ENCODE measurements at places on chromosomes 11 and 22.

GRCh38 chr11:43626798-43627197 lies 53.7 kb upstream of the HSD17B12 start:
- DNase-seq = no peak

DNA sequence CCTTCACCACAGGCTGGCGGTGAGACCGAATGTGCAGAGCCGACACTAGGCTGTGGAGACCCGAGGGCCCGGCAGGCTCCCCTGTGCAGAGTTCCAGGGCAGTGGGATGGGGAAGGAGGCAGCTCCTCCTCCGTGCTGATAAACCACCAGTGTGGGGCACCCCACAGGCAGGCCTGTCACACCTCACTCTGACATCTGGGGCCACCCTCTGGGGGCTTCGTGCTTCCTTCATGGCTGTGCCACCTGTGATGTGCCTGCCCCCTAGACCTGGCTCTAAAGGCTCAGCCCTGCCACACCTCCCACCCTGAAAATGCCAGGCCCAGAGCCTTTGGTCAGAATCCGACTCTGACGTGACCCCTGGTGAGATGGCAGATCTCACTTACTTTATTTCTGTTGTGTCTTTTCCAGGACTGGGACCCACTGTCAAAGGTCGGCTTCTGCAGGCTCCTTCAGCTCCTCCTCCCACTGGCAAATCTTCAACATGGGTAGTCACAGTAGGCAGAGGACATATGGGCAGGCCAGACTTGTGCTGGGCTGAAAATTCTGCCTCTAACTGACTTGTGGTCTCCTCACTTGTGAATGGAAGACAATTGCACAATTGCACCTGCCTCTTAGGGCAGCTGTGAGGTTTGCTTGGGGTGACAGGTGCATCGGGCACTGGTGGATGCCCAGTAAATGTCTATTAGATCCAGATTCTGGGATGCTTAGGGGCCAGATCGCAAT lies 46.2 kb upstream of the TSKU start:
- DNase-seq = no peak

DNA sequence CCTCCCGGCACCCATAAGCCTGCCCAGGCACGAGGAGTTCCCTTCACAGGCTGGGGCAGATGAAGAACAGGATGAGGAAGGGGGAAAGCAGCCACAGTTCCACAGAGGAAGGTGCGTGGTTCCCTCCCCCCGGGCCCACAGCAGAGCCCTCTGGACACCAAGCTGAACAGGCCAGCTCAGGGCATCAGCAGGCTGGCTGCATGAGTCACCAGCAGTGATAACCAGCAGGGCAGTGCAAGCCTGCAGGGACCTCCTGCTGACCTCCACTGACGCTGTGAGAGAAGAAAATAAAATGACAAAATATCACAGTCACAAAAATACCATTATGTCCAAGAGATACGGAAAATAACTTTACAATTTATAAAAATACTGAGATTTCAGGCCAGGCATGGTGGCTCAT lies 11.5 kb downstream of the RTL6 start:
- no peak for DNase-seq

- DNase-seq = peak; percentile 0
Measured at GRCh38 chr11:104254347-104254746, 90.4 kb upstream of the PDGFD start.

DNA sequence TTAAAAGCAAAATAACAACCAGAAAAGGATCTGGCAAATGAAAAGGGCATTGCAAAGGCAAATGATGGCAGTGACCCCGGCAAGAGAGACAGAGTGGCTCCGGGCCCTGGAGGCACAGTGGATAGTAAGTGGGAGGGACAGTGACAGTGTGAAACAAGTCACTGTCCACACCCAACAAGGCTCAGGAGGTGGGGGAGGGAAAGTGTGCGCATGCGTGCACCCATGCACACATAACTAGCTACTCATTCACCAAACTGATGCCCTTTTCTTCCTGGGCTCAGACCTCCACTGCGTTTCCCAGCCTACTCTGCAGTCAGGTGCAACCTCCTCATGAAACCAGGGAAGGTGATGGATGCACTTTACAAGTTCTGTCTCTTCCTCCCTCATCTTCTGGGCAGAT lies 108.4 kb downstream of the SHANK2 start:
- no peak for DNase-seq

DNA sequence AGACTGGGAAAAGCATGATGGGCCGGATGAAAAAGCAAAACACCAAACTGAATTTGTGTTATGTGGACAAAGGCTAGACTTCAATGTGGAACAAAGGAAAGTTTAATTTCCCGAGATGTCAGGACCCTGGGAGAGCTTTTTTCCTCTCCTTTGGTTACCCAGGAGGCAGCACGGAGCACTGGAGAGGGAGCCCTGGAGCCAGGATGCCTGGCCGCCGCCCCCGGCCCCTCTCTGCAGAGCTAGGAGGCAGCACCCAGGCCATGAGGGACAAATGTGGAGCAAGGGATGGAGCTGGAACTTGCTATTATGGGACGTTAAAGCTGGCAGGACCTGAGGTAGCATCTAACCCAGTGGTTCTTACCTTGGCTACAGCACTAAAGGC lies 108.9 kb downstream of the MORC2 start:
- no peak for DNase-seq

GRCh38 chr11:26062660-26063059 lies 269.3 kb upstream of the ANO3 start:
- DNase-seq = no peak

DNA sequence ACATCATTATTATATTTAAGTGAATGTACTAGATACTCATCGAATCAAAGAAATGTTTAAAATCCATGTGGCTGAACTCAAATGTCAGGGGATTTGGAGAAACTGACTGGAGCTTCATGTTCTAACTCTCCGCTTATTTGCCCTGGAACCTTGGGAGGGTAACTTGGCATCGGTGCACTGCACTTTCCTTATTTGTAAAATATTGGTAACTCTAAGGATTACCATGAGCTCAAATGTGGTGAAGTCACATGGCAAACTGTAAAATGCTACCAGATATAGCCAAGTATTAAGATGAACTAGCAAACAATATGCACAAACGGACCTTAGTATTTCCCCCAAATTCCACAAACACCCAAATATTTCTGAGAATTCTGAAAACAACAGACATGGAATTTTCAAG lies 75.6 kb downstream of the ETS1 start:
- no peak for DNase-seq

GRCh38 chr11:70744396-70745185 lies 346.3 kb downstream of the CTTN start:
- DNase-seq = no peak

DNA sequence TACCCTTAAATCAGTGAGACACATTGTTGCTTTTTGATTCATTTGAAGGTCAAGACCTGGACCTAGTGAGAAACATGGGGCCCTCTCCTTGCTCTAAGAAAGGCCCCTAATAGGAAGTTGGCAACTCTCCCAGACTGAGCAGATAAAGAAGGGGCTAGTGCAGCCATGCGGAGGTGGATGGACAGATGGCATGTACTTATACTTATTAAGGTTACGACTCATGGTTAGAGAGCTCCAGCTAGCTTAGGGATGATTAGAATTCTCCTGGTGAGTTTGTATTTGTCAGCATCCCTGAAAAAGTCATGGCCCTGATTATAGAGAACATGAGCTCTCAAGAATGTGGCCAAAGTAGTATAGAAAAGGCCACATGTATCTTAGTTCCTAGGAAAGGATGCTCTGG lies 112.1 kb upstream of the BDNF start:
- DNase-seq = no peak

DNA sequence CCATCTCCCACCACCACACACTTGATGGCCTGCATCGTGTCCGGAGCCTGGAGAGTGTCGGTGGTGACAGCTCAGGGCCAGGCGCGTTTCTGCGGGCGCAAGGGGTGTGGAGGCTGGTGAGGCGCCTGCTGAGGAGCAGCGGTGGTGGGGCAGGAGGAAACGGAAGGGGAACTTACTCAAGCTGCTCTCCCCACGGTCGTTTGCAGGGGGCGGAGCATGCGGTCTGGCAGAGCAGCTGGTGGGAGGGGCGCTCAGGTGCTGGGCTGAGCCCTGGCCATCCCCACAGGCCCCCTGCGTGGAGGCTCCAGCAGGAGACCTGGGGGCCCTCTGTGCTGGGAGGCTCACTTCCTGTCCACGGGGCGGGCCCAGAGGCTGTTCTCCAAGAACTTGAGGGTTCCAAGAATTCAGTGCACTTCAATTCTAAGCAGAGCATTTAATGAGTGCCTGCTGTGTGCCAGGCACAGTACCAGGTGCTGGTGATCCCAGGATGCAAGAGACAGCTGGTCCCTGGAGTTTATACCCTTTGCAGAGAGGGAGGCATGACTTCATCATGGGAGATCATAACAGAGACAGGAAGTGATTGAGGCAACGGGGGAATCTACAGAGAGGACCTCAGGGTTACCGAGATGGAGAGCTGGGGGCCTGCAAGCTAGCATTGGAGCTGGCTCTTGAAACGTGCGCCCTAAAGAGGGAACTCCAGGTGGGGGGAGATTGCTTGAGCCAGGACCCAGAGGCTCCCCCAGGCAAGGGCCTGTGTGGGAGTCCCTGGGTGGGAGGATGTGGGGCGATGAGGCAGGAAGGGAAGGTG lies at the start of gene RAC2:
Gene RAC2, minus strand, starts transcription at position 156 of the 808 bp plus-strand sequence. Its CDS starts 121 bp downstream, at position 35.
- no peak for DNase-seq

DNA sequence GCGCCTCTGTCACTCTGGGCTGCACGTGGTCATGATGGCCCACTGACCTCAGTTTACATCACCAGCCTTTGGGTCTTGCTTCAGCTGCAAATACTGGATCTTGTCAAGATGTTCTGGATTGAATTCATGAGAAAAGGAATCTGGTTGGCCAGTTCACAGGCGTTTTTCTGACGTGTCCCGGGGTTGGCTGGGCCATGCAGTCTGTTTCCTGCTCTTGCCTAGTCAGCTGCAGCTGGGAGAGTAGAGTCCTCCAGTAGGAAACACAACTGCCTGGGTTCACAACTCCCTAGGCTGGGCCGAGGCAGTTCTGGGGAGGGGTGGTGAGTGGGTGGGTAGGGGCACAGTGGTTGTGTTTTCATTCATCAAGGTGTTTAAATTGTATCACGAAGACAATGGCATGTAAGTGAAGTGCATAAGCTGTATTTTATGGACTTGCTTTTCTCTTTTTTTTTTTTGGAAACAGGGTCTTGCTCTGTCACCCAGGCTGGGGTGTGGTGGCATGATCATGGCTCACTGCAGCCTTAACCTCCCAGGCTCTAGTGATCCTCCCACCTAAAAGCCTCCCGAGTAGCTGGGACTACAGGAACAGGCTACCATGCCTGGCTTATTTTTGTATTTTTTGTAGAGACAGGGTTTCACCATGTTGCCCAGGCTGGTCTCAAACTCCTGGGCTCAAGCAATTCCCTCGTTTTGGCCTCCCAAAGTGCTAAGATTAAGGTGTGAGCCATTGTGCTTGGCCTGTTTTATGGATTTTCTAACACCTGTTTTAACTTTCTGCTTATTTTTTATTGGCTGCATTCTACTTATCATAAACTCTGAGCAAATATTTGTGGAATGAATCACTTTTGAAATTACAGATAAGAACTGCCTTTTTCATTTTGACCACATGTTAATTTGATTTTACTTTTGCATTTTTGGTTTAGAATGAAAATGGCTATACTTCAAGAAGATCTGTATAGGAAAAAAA lies 54.0 kb upstream of the PITPNB start:
- DNase-seq = no peak

Measured in NCI-H187 (cell line).